ENCODE measurements at places on chromosomes 4 and X. TPM values are rescaled to one million over a fixed set of nuclear protein-coding genes. Genes with fewer than 3 reads are reported as not detected.
A peak's percentile ranks its signal among the peaks of the same experiment; 100 is the strongest.

DNA sequence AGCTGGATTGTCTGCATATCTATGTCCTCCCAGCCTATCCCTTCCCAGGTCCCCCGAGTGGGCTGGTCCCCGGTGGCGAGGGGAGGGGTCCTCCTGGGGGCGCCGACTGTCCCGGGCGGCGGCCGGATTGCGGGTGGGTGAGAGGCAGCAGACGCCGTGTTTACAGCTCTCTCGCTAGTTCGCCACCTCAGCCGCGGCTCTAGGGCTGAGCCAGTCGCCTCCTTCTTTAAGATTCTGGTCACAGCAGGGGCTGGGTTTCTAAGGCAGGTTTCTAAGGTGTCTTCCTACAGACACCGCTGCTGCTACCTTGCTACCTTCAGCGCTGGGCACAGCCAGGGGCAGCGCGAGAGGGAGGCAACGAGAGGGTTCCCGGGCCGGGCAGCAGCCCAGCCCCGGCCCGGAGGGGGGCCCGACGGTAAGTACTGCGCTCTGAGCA, 57.2 kb downstream of the FRMPD3 start:
- DNase-seq: peak; percentile 67

- no peak for DNase-seq
Observed at GRCh38 chr4:183986971-183987946, 82.2 kb downstream of the STOX2 start.

DNA sequence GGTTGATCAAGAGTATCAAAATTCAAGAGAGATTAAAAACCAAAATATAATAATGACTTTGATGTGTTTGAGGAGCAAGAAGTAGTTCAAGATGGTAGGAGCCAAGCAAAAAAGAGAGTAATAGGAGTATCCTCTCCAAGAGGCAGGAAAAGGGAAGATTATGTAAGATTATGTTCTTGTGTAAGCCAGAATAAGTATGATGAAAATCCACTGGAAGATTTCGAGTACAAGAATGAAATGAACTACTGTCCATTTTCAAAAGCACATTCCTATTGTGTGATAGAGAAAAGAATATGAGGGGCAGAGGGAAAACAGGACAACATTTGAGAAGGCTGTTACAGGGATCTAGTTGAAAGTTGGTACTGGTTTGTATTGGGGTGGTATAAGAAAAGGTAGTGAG, 659.6 kb upstream of the INTU start:
- no peak for DNase-seq

DNA sequence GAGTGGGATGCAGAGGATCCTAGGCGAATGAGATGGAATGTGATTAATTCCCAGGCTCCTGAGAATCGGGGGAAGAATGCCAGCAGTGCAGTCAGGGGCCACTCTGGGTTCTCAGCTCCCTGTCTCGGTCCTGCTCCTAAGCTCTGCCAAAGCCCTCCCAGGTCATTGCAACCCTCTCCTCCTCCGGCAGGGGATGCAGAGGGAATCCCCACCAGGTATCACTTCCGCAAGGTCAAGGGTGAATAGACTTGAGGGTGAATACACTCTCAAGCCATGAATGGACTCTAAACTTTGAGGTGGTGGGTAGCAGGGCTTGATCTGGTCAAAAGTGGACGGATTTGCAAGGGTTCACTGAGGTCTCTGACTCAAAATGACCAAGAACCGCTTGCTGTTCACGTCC, 139.3 kb upstream of the MXRA5 start:
- DNase-seq: no peak

- no peak for DNase-seq
Observed at GRCh38 chr4:140099983-140100382, 54.0 kb downstream of the MAML3 start.

DNA sequence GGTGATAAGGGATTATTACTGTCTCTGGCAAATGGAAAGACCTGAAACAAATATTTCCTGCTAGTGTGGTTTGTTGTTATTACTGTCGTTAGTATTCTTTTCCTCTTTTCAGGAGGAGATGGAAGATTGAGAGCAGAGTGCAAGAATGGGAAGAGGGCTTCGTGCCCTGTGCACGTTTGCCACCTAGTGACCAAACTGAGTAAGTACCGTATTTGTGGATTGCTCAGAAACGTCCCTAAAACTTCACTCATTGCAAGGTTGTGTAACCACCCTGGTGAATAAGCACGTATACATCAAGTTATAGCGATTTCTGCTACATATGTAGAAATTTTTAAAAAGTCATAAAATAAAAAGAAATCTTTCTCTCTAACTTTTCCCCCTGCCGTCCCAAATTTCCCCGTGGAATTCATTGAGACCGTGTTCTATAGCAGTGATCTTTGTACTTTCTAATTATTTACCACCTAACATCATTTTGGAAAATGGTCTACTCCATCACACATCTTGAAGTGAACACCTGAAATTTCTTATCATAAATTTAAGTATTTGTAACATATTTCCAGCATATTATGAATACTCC, 24.3 kb downstream of the LINC00632 start:
- DNase-seq: no peak

DNA sequence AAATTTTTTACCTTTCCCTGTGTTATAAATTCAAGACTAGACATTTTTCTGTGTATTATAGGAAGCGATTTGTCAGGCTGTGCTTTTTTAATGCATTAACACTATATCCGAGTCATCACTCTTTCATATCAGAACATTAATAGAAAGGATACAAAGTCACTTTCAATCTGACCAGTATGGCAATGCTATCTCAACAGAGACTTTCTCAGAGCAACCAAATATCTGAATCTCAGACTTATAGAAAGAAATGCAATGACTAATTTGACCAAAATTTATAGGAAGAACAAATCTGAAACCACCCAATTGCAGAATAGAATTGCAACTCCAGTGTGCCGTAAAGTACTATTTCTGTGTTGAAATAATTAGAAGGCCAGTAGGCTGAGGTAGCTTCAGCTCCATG, 473 bp upstream of the TKTL2 start:
- DNase-seq: no peak

GRCh38 chr4:180619440-180619839, 1623.8 kb upstream of the TENM3 start:
- no peak for DNase-seq

- no peak for DNase-seq
Observed at GRCh38 chr4:7590899-7591298, 156.2 kb upstream of the PSAPL1 start.

DNA sequence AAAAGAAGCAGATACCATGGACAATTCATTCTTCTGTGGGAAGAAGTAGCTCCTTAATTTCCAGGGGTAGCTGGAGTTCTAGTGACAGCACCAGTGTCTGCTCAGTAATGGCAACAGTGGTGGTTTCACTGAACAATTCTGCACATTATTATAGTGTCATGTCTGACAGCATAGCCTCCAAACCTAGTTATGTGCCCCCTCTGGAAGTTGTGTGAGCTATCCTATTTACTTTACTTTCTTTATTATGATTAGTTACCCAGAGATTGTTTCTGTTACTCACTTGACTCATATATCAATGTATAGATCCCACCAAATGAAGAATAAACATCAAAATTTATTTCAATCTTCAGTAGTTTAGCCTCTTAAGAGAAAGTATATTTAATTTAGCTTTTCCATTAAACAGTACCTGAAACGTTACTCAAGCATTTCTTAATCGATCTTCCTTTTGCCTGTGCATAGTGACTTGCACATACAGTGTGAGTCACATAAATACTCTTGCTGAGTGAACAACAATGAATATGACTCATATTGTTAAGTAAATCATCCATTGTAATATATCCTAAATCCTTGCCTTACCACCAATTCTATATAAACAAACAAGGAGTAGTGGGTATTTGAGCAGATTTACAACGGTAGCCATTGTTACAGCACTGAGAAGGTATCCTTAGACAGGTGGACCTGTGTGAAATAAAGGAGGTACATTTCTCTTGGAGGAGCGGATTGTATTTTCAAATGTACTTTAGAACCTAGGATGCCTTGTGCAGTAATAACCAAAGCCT, 534.7 kb downstream of the ANKRD50 start:
- no peak for DNase-seq

DNA sequence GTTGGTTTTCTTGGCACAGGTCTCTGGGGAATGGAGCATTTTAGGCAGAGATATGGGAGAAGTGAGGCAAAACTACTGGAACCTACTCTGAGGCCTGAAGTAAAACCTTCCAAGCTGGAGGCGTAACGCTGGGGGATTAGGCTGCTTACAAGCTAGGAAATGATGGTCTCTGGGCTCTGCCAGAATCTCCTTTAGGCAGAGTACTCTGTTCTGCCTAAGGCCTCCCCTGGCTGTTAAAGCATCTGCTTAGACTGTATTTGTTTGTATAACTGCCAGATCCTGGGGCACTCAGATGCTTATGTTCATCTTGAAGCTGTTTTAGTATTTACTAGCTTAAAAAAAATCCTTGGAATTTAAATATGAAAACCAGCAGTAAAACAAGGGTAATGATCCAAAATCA, 822.2 kb downstream of the RPA4 start:
- no peak for DNase-seq

DNA sequence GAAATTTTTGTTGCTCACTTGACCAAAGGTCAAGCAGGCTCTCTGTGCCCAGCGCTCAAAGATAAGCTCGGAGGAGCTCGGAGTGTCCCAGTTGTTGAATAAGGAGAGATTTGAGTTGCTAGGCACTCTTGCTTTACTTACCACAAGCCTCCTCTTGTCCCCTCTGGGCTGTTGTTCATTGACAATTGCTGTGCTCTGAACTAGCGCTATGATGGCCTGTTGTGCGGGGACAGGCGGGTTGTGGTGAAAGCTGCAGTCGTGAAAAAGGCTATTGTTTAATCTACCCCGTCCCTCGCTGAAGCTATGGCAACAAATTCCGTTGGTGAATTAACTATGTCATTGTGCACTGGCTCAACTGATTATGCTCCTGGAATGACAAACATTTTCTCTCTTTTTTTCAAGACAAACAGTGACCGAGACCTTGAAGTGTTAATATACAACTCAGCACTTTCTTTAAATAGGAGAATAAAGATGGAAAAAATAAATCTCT, 21.0 kb upstream of the POLA1 start:
- DNase-seq: no peak

DNA sequence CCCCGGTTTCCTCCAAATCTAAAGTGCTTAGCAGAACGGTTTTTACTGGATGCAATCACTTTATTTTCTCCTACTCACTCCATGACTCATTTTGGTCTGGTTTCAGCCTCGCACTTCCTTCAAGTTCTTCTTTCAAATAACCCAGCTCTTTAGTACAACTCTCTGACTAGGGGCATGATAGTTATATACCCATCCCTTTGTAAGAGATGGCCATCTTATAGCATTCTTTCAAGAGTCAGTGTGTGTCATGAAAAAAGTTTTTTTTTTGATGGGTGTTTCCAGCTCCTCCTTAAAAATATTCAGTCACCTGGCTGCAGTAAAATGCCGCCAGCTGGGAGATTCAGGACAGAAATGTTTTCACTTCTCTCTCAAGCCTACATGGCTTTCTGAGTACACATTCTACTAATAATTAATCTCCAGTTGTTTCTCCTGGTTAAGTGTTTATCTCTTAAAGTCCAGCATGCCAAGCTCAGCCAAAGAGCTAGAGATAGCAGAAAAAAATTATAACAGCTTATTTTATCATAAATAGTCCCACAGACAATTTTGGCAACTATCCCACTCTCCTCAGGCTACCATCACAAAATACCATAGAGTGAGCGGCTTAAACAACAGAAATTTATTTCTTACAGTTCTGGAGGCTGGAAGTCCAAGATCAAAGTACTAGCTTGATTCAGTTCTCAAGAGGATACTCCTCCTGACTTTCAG, 139.3 kb downstream of the GASK1B start:
- no peak for DNase-seq

GRCh38 chr4:11598591-11598990, 169.9 kb upstream of the HS3ST1 start:
- no peak for DNase-seq

GRCh38 chrX:15723887-15724517, 14.1 kb upstream of the CA5B start:
- DNase-seq: no peak

- DNase-seq: no peak
Observed at GRCh38 chr4:175127314-175127713, 209.2 kb downstream of the ADAM29 start.

DNA sequence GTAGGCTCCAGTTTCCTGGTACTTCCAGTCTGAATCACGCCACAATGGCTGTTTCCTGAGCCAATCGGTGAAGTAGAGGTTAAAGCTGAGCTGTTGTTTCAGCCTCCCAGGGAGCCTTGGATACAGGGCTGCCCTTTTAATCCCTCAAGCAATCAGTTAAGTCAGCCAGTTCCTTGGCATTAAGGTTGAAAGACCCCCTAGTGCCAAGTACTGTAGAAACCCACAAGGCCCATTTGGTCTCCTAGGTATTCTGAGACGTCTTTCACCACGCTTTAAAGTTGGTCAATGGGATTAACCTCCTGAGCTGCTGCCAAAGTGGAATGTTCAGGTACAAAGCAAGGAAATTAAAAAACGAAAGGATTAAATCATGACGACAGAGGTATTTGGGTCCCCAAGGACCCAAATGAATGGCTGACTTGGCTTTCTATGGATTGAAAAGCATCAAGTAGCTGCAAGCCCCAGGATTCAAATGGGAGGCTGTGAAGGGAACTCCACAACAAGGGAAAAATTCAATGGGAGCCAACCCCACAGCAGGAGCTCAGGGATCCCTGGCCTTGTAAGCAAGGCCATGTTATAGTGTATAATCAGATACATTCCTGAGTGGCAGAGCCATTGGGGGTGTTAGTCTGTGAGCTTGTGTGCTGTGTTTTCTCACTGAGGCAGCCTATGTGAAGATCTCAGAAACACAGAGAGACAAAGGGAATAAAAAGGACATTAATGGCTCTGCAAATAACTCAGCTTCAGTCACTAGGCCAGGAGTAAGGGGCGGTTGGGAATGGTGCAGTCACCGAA, 86.0 kb downstream of the ATG4A start:
- no peak for DNase-seq

- DNase-seq: no peak
Observed at GRCh38 chr4:60885011-60885410, 315.1 kb upstream of the ADGRL3 start.

DNA sequence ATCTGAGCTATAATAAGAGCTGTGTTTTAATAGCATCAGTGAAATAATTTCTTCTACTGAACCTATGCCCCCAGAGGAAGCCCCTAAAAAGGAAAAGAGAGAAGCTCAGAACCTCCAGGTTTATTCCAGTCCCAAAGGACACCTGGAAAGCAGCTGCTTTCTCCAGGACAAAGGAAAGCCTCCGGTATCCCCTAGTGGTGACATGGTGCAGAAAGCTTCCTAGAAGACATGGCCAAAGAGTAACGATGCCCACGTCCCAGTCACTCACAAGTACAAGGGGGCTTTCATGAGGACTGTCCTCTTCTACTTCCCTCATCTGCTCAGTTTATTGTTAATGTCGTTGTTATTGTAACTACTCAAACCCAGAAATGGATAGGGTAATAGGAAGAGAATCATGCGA, 343.9 kb downstream of the UNC5C start:
- DNase-seq: no peak

The EDA2R gene
- total RNA-seq: 1.2 TPM

The SPANXB1 gene
- total RNA-seq: not detected

The MAN2B2 gene
- 33.1 TPM for total RNA-seq

The SLC9B1 gene
- 0.87 TPM for total RNA-seq

The BTC gene
- total RNA-seq: 1.3 TPM

The POF1B gene
- total RNA-seq: 0.32 TPM

The COL4A6 gene
- total RNA-seq: 0.16 TPM

Measured in mesenteric fat pad (tissue), 1 donor.